IPS DF 6.9 (cell line): ENCODE measurements at places on chromosomes 16 and 17.

- no peak for DNase-seq
These were observed 71.7 kb upstream of the CLEC18B start for GRCh38 chr16:74492976-74493375.

DNA sequence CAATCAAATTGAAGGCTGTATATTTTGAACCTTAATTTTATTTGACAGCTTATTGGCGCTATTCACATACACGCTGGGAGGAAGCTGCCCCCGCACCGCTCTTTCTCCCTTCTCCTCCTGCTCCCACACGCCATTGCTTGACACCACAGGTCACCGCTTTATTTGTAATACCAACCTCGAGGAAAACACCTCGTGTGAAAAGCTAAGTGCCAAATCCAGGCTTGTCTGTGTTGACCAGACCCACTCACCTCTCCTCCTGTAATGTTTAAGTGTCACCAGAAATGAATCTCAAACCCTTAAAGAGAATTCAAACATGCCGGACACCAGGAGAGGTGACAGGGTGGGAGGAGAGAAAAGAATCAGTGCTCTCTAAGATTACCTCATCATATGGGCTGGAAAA, 331.4 kb downstream of the GRIN2A start:
- no peak for DNase-seq

DNA sequence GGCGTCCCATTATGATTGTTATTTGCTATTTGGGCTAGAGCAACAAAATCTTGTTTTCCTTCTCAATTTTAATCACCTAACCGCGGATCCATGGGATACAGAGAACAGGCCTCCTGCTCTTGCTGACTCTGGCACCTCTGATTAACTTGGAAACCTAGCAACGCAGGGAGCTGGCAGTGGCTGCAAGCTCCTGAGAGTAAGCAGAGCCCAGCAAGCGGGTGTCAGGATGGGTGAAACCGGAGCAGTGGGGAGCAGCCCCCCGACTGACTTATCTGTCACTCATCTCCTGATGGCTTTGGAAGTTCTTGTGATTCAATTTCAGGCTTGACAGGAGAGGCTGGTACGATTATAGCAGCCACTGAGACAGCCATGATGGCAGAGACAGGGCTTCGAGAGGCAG, 45.5 kb upstream of the CDC42EP4 start:
- DNase-seq: no peak

- no peak for DNase-seq
These were observed 1.1 kb downstream of the KSR1 start for GRCh38 chr17:27457360-27457715.

DNA sequence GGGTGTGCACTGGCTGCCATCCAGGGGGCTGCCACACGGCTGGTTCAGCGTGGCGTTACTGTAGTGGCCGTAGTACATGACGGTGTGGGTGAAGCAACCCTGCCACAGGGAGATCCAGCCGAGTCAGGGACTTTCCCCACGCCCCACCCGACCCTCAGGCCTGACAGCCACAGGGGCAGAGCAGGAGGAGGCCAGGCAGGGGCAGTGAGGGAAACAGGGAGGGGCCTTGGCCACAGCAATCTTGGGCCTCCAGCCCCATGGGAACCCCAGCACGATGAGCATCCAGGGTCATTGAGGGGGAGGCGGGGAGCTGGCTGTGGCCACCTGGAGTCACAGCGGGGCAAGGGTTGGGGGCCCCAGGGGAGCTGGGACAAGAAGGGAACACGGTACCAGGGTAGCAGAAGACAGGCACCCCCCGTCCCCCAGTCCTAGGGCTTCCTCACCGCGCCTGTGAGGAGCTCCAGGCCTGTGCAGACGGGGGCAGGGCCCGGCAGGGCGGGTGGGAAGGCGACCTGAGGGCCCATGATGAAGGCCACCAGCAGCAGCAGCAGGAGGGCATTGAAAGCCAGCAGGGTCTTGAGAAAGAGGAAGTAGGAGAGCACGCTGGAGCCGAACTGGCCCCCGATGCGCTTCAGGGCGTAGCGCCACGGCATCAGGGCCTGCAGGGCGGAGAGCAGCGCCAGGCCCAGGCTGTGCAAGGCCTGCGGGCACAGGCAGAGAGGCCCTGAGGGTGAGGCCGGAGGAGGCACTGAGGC, 4.3 kb downstream of the TMC6 start:
- DNase-seq: no peak

- no peak for DNase-seq
These were observed 2.2 kb downstream of the C17orf67 start for GRCh38 chr17:56831369-56832095.

DNA sequence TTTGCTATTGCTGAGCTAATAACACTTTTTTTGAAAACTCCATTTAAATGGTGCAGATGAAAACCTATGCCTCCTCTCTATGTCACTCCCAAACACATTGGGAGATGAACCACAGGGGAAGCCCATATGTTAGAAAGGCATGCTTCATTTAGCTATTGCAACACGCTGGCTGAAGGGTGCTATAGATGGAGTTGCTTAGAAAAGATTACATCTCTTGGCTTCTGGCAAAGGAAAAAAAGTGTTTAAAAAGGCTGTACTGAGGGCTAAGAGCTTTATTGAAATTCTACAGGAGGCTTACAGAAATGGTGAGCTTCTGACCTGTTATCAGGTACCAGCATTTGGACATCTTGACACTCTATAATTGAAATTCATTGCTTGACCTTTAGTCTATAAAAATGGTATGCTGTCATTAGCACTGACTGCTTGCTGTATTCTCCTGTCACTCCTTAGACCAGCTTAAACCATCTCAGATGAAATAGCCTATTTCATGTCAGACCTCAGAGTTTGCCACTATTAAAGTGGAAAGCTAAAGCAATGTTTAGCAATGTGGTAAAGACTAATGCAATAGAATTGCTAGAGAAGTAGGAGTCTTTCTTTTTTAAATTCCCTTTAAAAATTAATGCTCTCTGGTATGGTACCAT, 503.9 kb downstream of the CDH11 start:
- no peak for DNase-seq

DNA sequence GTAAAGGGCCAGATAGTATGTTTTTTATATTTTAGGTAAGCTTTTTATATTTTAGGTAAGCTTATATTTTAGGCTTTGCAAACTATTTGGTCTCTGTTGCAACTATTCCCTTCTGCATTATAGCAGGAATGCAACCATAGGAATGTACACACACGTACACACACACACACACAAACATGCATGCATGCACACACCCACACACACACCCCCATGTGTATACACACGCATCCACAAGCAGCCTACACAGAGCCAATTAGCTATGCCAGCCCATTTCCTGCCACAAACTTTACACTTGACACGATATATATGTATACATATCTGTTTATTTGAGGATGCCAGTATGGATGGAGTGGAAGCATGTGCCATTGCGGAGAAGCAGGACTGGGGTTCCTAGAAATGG, 7.5 kb upstream of the TRPV3 start:
- no peak for DNase-seq

DNA sequence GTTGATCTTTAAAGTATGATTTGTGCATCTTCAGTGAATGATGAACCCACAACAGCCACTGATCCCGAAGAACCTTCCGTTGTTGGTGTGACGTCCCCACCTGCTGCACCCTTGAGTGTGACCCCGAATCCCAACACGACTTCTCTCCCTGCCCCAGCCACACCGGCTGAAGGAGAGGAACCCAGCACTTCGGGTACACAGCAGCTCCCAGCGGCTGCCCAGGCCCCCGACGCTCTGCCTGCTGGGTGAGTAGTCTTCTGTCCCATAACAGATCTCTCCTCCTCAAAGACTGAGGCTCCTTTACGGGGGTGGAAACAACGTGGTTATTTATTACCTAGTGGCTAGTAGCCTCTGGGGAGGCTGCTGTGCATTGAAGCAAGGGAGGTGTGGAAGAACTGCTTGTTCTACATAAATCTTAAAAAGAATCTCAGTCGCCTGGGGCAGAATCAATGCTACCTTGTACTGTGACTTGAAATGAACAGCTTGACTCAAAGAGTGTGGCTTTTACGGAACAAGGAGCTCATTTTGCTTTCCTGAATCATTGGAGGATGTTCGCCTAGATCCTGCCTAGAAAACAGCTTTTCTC, 63.0 kb upstream of the CLEC18A start:
- no peak for DNase-seq

- DNase-seq: no peak
These were observed 71.4 kb downstream of the ZFHX3 start for GRCh38 chr16:72976438-72977064.

GRCh38 chr17:82287013-82287867, 13.7 kb upstream of the CSNK1D start:
- DNase-seq: no peak

DNA sequence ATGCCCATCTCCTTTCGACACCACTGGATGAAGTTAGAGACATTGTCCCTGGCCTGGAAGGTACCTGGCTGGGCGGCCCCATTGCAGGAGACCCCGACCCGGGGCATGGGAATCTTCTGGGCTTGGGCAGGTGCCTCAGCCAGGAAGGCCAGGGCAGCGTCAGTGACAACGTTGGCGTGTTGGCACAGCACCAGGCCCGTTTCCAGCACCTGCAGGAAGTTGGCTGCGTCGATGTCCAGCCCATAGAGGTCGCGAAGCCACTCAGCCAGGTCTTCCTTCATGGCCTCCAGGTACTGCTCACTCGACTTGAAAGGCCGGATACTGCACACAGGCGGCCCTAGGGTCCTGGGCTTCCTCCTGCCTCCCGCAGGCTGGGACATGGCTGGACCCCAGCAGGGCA, 568 bp downstream of the GAS2L2 start:
- no peak for DNase-seq

DNA sequence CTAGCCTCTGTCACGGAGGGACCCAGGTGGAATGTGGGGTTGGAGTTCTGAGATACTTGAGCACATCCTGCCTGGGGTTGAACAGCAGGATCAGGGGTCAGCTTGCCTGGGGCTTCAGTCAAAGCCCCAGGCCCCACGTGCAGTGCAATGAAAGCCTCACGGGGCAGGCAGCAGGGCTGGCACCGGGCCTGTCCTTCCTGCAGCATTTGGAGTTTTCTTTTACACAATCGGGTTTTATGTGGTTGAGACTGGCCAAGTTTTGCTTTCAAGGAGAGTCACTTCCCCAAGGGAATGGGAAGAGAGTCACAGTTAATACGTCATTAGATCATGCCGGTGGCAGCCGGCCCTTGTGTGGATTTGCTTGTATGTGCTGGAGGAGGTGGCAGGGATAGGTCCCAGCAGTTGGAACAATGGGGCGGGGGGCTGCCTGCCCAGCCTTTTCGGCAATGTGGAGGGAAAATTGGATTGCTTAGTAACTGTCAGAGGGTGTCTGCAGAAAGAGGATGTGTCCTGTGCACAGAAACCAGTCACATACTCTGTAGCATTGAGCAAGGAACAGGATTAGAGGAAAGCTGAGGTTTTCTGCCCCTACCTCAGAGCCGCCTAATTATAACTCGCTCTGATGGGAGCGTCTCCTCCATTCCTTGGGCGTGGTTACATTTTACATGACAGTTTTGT, 4.5 kb downstream of the RMI2 start:
- DNase-seq: no peak

GRCh38 chr17:73974536-73974935, 228.9 kb upstream of the RPL38 start:
- no peak for DNase-seq

DNA sequence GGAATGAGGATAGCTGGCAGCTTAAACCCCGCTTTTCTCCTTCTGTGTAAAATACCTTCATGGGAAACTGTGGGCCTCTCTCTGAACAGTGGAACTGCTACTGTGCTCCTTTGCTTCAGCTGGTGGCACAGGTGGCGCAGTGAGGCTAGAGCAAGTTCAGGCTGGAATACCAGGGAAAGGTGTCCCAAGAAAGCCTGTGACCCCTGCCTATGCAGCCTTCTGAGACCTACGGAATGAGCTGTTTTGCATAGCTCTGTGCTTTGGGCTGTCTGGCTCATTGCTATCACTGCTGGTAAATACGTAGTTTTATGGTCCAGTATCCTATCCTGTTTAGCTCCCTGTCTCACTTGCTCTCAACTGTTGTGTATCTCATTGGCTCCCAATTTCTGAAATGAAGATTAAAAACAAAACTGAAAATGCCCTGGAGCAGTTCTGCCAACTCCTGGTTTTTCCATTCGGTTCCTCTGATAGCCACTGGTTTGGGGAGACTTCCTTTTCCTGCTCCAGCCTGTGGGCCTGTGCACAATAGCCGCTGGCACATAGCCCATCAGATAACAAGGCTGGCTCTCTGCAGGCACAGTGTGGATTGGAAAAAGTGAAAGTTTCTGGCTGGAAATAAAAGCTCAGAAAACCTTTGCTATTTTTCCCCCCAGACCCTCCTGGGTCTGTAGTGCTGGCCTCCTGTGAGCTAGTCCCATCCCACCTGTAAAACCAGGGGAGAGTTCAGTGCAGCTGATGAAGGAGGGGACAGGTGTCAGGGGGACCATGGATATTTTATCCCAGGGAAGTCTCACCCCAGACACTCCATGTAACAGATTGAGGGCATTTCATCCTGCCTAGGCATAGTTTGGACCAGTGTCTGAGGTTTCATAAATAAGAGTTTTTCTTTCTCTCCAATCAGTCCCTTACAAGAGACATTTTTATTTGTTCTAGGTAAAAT, 24.0 kb downstream of the LIMD2 start:
- DNase-seq: no peak

GRCh38 chr16:81530296-81530721, 85.7 kb downstream of the CMIP start:
- DNase-seq: no peak

DNA sequence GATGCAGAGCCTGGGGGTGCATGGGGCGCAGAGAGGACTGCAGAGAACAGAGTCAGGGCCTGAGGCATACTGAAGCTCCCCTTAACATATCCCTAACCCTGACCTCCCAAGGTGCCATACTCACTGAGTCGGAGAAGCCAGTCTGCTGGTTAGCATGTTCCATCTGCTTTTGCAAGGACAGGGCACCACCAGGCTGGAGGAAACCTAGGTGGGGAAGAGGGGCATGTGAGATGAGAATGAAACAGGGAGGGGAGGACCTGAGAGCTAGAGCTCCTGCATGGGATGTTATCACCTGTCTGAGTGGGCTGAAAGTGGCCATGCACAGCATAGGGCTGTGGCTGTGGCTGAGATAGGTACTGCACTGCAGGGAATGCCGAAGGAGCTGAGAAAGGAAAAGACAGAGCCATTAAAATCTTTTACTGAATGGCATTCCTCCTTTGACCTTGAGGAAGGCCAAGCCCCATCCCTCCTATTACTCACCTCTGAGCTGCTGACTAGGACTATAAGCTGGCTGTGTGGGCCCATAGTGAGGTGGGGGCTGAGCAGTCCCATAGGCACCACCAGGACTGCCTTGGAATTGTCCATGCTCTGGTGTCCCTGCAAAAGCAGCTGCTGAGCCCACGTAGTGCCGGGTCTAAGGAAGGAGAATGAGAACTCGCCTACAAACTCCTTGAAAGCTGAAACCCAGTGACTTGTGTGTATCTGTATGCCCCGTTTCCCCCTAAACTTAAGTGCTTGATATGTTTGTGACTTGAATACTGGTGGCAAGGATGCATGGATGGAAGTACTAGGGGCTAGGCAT, 1.9 kb downstream of the GPS2 start:
- no peak for DNase-seq

- no peak for DNase-seq
These were observed 130.6 kb downstream of the DYNLRB2 start for GRCh38 chr16:80671281-80671849.

GRCh38 chr17:75326226-75326848, 37.1 kb upstream of the SLC25A19 start:
- no peak for DNase-seq

GRCh38 chr17:30224419-30224960, 11.0 kb downstream of the SLC6A4 start:
- DNase-seq: no peak
